Stimulated activated CD8-positive, alpha-beta memory T cell treated with anti-CD3 and anti-CD28 coated beads, Interleukin-15, amount 100 ng/mL, for 48 hours (primary cell): ENCODE measurements at places on chromosomes 12 and 14.

- DNase-seq = no peak
These were observed 13.0 kb downstream of the TBPL2 start for GRCh38 chr14:55427439-55427838.

DNA sequence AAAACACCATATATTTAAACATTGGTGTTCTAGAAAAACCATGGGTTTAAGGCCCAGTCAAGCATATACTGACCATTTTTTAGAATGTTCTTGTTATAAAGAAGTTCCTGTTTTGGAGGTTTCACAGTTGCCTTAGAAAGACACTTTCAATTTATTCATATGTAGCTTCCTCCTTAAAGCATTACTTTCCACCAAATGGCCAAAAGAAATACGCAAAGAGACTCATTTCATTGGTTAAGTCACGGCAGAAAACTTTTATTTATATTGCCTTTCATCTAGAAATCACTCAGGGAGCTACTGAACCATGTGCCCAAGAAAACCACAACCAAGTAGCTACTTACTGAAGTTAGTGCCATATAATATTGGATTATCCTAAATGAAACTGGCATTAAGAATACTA is 40.0 kb downstream of the MYBPC1 start:
- DNase-seq = no peak

DNA sequence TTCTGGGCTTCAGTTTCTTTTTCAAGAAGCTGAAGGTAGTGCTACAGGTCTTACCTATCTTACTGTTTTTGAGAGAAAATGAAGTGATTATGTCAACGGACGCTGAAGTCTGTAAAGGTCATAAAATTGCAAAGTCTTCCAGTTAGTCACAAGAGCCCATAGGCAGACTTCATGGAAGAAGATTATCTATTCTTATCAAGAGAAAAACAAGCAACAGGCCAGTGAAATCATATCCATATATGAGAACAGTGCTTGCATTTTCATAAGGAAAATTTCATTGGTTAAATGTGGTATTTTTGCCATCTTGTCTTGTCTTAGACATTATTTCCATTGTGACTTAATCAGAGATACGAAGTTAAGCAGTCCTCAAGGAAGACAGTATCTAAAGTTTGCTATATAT is 412.7 kb upstream of the SEL1L start:
- DNase-seq = no peak

DNA sequence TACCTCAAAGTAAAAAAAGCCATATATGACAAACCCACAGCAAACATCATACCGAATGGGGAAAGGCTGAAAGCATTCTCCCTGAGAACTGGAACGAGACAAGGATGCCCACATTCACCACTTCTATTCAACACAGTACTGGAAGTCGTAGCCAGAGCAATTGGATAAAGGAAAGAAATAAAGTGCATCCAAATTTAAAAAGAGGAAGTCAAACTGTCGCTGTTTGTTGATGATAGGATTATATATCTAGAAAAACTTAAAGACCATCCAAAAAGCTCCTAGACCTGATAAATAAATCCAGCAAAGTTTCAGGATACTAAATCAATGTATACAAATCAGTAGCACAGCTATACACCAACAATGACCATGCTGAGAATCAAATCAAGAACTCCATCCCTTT is 5.2 kb downstream of the NDUFA12 start:
- DNase-seq = no peak

- no peak for DNase-seq
These were observed 127.8 kb downstream of the GCH1 start for GRCh38 chr14:54774824-54775223.

DNA sequence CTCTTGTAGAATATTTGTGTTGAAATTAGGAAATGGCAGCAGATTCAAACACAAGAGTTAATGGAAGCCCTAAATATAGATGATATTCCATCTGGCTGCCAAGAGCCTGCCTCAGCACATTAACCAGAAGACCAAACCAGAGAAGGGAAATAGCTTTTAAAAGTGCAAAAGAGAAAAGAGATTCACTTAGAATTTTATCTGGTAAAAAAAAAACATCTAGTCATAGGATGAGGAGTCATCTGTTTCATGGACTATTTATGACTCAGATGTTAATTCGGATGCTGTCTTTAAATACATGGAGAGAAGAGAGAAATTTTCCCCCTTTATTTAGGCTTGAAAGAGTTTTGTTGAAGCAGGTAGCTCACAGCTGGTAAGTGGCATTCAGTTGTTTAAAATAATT is 201.6 kb upstream of the NUDT4 start:
- no peak for DNase-seq

GRCh38 chr12:1328391-1328790 is 266.0 kb downstream of the FBXL14 start:
- DNase-seq = no peak

GRCh38 chr14:49953196-49953595 is 60.3 kb downstream of the ARF6 start:
- DNase-seq = no peak

DNA sequence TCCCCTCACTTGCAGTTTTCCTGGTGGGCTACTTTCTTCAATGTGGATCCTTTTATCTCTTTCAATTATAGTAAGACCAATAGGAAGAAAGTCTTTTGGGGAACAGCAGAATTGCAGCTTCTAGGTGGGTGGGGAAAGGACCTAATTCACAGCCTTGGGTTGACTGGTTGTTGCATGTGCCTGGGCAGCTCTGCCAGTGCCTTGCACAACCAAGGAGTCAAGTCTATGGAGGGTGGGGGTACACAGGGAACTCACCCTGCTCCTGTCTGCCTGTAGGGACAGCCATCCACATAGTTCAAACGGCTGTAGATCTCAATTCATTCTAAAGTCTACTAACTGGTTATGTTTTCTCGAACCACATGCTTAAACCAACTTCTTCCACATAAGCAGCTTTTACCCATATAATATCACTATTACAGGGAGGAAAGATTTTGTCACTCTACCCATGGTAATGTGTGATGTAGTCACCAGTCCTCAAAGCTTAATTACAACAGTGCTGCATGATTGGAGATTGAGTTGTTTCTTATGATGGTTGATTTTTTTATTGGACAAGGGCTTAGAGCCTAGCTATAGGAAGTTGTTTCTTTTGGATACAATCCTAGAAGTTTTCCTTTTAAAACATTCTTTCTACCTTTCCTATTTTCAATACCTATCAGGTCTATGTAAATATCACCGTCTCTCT is 117.7 kb upstream of the FRMD6 start:
- DNase-seq = no peak

DNA sequence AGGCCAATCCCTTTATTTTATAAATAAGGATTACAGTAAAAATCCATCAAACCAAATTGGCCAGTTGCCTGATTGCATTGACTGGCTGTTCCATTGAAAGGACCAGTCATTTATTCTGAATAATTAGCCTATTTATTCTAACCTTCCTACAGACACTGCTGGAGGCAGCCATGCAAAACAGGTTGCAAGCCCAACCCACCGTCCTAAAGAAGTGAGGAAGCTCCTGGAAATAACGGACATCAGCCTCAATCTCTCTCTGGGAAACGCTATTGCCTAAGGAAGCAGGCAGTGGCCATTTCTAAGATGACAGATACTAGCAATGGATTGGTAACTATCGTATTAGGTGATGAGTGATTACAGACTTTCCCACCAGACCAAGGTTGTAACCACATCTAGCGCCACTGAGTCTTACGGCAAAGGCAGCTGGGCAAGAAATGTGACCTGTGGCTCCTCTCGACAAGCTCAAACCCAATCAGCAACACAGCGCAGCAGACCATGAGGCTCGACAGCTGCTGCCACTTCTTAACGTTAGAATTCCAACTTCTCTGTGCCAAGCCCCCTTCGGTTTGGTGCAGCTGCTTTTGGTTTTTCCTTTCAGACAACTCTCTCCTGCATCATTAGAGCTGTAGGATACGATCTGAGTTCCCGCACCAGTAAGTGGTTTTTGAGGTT is 134.2 kb downstream of the KCNK10 start:
- DNase-seq = no peak

GRCh38 chr12:2075508-2076195 is 22.9 kb downstream of the CACNA1C start:
- DNase-seq = no peak

GRCh38 chr12:48029491-48030172 is 25.4 kb upstream of the COL2A1 start:
- DNase-seq = no peak

- no peak for DNase-seq
These were observed 37.0 kb downstream of the KDM2B start for GRCh38 chr12:121543786-121544185.

- no peak for DNase-seq
These were observed 2.9 kb upstream of the SIX6 start for GRCh38 chr14:60506010-60506409.

DNA sequence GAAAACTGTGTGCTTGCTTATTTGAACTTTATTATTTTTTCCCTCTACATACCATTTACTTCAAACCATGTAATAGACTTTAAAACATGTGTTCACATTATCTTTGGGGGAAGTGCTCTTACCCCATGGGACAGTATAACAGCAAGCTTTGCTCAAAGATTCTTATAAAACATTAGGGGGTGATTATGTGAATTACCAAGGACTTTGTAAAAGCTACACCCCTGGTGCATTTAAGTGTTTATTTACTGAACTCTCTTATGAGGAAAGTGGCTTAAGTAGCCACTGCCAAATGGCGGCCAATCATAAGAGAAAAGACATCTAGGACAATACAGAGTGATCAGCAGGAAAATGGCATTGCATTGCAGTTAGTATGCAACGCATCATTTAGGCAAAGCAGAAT is 70.3 kb downstream of the CAPZA3 start:
- no peak for DNase-seq

DNA sequence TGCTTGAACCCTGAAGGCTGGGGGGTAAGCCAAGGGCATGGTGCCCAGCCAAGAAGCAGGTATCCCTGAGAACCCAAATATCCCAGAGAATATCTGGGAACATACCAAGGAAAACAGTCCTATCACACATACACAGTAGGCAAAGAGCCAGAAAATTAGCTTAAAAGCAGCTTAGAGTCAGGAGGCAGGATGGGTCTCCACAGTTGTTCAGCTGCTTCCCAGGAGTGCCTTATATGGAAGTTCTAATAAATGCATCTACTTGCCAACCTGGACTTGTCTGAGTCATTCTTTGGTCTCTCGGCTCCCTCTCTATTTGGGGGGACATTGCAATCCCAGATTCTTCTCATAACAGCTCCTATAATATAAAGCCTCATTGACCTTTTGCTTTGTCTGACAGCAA is 9.0 kb upstream of the GPR135 start:
- DNase-seq = no peak

GRCh38 chr14:94498215-94498614 is 11.1 kb downstream of the SERPINA12 start:
- no peak for DNase-seq

- no peak for DNase-seq
These were observed 23.7 kb downstream of the CDC42BPB start for GRCh38 chr14:103033681-103034096.

DNA sequence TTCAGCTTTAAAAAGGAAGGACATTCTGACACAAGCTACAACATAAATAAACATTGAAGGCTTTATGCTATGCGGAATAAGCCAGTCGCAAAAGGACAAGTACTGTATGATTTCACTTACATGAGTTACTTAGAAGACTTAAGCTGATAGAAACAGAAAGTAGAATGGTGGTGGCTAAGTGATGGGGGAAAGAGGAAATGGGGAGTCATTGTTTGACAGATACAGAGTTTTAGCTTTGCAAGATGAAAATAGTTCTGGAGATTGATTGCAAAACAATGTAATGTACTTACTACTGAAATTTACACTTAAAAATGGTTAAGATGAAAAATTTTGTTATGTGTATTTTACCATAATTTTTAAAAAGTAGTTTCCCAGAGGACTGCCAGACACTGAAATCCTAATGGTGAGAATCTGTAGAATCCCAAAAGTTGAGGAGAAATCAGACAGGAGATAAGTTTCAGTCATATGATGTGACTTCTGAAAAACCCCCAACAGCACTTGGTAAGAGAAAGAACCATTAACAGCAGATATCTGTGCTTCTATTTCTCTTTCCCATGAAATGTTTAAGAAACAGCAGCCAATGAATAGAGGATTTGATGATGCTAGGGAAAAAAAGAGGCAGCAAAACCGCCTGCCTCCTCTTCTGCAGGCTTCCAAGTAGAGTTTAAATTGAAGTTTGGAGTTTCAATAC is 16.6 kb upstream of the CLEC2A start:
- DNase-seq = no peak

DNA sequence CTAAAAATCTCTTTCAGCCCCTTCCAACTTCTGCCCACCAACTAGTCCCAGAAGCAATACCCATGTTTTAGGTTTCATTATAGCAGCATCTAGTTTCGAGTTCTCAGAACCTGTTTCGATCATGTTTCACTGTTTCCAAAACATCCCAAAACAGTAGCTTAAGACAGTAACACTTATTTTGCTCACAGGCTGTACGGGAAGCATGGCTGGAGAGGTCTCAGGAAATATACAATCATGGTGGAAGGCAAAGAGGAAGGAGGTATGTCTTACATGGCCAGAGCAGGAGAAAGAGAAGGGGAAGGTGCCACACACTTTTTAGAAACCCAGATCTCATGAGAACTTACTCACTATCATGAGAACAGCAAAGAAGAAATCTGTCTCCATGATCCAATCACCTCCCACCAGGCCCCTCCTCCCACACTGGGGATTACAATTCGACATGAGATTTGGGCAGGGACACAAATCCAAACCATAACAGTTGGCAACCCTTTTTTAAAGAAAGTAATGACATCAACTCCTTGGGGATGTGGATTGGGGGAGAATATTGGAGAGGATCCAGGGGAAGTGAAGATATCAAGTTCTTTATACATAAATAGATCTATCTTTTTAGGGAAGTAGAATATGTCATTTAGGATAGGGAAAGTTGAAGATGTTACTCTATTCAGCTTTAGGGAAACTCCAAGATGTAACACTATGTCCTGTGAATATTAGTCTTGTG is 269.9 kb upstream of the PLEKHG7 start:
- DNase-seq = no peak

GRCh38 chr12:110361216-110361615 is 42.3 kb downstream of the ANAPC7 start:
- no peak for DNase-seq

- no peak for DNase-seq
These were observed 12.9 kb downstream of the COL2A1 start for GRCh38 chr12:47991106-47992061.

- DNase-seq = no peak
These were observed 45.2 kb downstream of the GRIP1 start for GRCh38 chr12:66633676-66634075.

- no peak for DNase-seq
These were observed 10.7 kb downstream of the MED13L start for GRCh38 chr12:116266631-116267349.

DNA sequence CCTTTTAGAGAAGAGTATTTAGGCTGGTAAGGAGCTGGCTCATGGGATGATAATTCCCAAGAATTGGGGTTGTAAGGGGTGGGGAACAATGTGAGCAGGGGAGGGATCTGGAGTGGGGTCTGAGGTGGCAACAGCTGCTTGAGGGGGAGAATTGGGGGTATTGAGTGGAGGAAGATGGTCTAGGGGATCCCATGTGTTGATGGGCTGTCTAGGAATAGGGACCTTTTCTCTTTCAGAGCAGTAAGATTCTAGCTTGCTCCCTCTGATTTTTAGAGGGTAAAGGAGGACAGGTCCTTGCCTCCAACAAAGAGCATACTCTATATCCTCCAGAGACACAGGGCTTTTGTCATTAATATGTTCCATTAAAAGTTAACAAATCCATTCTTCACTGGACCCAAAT is 22.4 kb downstream of the CLEC2A start:
- no peak for DNase-seq
